ENCODE measurements at places on chromosomes 4 and X.

DNA sequence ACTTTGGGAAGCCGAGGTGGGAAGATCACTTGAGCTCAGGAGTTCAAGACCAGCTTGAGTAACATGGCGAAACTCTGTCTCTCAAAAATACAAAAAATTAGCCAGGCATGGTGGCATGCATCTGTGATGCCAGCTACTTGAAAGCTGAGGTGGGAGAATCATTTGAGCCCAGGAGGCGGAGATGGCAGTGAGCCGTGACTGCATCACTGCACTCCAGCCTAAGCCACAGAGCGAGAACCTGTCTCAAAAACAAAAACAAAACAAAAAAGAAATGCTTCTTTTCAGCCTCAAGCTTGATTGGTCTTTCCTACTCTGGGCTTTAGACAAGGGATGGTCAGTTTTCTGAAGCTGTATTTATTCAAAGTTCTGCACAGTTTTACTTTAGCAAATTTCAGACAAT, 15.8 kb upstream of the DHRSX start:
- no peak for DNase-seq

DNA sequence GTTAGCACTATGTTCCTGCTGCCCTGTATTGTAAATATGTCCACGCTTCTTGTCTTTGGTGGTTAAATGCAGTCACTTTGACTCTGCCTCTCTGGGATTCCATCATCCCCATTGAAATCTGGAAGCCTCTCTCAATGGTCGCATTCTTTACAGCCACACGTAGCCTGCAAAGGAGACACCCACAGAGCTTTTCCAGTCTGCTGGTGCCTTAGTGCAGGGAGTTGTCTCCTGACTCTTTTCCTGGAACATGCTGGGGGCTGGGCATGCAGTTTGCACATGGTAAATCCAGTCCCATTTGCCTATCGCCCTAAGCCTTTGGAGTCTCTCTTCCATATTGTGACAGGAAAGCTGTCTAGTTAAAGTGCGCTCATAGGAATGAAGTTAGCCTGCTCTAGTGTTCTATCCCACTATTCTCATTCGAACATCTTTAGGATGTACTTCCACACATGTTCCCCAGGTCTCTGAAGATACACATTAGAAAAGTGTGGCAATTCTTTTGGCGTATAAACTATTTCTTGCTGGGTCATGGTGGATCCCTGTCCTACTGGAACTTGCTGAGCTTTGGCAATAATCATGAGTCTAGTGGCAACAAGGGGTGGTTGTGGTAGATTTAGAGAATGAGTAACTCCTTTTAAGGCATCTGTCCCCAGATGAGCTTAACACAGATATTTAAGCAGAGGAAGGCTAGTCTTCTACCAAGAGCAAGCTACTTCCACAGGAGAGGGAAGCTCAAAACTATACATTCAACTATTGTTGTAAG, 33.7 kb downstream of the COQ2 start:
- DNase-seq, result no peak

DNA sequence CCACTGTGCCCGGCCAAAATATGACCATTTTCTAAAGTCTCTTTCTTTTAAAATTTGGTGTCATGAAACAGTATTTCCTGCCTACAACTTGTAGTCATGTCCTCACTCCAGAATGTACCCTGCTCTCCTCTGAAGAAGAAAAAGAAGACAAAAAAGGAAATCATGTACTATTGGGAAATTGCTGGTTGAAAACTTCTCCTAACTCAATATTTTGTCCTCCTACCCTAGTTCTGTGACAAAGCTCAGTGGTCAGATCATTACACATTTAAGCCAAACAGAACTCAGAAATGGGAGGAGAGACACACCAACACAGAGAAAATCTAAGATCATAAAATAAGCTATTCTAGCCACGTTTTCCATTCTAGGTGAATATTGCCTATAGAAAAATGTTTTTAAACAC, 127.7 kb downstream of the IRF2 start:
- no peak for DNase-seq

GRCh38 chrX:104166735-104167436, 633 bp downstream of the FAM199X start:
- no peak for DNase-seq

DNA sequence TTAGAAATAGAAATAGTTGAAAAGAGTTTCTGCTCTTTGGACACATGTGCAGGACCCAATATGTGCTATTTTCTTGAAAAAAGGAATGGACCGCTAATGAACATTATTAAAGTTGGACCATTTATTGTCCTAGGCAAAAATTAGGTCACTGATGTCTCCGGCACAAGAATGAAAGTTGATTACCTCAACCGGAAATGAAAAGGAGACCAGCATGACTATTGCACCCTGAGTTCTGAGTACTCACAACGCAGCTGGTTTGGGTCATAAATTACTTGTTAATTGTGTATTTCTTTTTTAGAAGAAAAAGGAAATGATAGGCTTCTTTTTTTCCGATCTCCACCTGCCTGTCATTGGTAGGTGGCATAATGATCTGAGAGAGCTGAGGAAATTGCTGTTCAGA, 232.7 kb downstream of the ARHGAP24 start:
- DNase-seq, result no peak

DNA sequence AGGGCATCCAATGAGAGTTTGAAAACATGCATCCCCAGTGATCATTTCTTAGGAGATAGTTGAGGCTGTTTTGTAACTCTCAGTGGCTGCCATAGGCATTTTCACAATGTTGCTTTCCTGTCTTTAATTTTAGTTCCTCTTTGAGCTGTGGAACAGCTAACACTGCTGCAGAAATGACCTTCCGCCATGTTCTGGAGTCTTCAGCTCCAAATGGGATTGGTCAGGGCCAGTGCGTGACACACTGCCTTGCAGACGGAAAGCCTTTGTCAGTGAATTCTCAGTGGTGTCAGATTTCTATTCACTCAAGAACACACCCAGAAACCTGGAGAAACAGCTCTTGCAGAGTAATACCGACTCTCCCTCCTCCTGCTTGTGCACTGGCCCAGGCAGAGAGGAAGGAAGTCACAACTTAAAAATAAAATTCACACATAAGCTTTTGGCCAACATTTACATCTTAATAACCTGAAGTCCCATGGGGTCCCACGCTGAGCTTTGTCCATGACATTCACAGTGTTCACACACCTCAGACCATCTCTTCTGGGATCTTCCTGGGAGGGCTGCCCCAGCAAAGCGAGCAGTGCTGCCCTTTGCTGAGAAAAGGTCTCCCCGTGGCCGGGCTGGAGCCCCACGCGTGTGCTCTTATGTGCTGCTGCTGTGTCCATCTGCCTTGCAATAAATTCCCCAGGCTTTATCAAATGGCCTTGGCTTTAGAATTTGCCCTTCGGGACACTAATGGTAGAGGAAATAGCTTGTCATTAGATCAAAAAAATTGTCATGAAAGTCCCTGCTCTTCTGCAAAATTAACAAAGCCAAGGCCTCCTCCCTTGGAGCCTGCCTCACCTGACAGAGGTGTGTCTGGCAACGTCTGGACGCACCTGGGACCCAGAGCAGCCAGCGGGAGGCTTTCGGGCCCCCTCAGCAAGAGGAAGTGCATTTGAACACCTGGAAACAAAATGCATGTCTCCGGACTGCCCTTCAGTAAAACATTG, 126.8 kb downstream of the IRF2 start:
- DNase-seq, result no peak

DNA sequence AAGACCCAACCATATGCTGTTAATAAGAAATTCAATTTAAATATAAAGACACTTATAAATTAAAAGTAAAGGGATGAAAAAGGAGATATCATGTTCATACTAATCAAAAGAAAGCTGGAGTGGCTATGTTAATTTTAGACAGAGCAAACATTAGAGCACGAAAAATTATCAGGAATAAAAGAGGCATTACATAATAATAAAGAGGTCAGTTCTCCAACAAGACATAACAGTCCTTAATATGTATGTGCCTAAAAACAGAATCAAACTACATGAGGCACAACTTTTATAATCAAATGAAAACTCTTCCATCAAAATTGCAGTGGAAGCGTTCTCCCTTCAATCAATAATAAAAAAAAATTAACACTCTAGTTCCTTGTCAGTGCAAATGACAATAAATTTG, 62.6 kb downstream of the ARHGEF6 start:
- no peak for DNase-seq

- DNase-seq, result no peak
Measured at GRCh38 chrX:131288738-131289511, at the start of gene IGSF1. Gene IGSF1, minus strand, starts transcription at chrX:131289306. Its CDS starts 2,632 bp downstream, at chrX:131286674.

DNA sequence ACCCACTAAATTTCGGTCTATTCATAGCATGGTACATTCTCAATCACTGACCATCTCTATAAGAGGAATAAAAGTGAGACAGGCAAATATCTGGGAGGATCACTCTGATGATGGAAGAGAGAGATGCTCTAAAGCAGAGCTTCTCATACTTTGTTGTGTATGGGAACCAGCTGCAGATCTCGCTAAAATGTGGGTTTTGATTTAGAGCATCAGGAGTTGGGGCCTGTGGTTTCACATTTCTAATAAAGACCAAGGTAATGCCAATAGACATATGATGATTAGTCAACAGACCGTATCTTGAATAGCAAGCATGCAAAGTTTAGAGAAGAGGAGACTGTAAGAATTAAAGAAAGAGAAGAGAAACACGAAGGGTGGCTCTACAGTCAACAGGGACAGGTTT, 107.4 kb upstream of the FTHL17 start:
- DNase-seq, result no peak

DNA sequence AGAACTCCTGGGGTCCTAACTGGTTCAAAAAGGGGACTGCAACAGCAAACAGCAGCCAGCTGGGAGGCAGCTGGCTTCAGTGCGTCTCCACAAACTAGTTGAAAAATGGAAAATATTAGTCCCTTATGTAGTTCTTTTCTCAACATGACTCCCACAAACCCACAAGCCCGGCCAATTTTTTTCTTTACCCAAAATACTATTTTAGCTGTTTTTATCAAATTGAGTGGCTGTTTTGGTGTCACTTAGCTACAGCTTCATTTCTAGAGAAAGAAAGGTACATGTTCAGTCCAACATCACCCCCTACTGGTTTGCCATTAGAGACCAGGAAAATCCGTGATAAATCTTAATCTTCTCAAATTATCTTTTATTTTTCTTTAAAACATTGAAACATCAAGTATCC, 97.2 kb downstream of the GUCY2F start:
- DNase-seq, result no peak

GRCh38 chr4:101419336-101420135, 72.2 kb upstream of the PPP3CA start:
- DNase-seq, result no peak

GRCh38 chrX:1170243-1170642, 42.2 kb downstream of the CRLF2 start:
- peak; percentile 15 for DNase-seq

GRCh38 chrX:125132274-125132673, 187.4 kb upstream of the TEX13C start:
- no peak for DNase-seq

DNA sequence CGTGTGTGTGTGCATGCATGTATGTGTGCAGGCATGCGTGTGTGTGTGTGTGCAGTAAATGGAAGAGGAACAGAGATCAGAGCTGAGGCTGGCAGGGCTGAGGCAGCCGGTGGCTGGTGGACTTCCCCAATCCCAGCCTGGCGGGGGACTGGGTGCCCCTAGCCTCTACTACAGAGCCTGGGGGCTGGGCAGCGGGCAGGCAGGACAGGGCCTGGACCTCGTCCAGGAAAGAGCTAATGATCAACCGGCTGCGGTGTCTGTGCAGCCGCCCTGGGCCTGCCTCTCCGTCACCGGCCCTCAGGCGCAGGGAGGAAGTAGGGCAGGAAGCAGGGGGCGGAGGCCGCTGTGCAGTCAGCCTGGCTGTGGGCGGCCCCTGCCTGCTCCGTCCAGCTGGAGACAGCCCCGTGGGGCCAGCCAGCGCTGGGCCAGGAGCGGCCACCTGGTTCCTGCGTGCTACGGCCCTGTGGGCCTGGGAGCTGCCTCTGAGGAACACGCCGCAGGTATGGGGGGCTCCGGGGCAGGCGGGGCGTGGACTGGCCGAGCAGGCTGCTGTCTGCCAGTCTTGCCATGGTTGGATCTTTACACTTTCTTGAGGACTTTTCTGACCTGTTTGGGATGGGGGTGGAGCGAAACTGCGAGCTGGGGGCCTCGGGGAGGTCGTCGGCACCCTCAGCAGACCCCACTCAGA, at the start of gene SH3TC1:
Gene SH3TC1, plus strand, starts transcription at position 385 of the 688 bp plus-strand sequence. CDS start 5,905 bp downstream, outside the sequence.
- peak; percentile 92 for DNase-seq

- no peak for DNase-seq
Measured at GRCh38 chr4:76210452-76210851, 3.2 kb downstream of the SCARB2 start.

GRCh38 chrX:72306085-72306801, 529 bp upstream of the CITED1 start:
- DNase-seq, result no peak

DNA sequence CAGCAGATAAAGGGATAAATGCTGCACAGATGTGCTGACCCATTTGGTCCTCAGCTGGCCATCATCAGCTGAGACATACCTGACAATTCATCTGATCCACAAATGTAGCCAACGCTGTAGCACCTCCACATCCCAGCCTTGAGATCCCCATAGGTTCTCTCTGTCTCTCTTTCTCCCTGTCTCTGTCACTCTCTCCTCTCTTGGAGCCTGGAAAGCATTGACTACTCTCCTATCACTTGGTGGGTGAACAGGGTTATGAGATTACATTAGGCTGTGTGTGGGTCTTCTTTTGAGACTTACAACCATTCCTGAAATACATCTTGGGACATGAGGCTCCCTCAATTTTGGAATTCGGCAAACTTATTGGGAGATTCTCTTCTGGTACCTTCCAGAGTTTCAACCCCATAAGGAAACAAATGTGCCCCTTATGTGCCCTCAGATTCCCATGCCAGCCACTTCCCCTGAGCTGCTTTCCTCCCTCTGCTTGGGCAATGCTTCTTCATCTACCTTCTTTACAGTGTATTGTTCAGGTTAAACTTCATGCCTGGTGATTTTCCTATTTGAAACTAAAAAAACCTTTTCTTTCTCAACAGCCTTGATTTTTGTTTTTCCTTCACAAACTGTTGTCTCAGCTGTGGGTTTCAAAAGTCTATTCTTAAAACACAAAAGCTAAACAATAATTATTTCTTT, 29.1 kb upstream of the FGF2 start:
- DNase-seq, result no peak

GRCh38 chrX:109709129-109709631, 23.9 kb downstream of the ACSL4 start:
- DNase-seq, result no peak

GRCh38 chr4:126784966-126785580, 847.7 kb upstream of the INTU start:
- no peak for DNase-seq

- DNase-seq, result no peak
Measured at GRCh38 chrX:124679199-124679598, 332.8 kb downstream of the SH2D1A start.

GRCh38 chr4:183284965-183285364, 35.1 kb downstream of the CLDN22 start:
- no peak for DNase-seq

DNA sequence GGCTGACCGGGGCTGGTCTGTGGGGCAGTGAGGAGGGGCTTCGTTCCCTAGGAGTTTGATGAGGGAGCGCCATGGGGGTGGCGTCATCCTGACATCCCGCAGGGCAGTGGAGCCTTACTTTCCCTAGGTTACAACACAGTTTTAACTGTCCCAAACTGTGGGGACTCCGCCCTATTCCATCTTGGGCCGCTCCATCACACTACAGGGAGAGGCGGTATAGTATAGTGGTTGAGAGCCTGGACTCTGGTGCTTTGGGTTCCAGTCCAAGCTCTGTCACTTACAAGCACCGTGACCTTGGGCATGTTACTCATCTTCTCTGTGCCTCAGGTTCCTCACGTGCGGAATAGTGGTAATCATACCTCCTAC, 44.2 kb downstream of the ZNF185 start:
- no peak for DNase-seq

GRCh38 chr4:102799816-102800215, 27.5 kb downstream of the UBE2D3 start:
- DNase-seq, result no peak

GRCh38 chr4:45316257-45316656, 589.9 kb upstream of the GNPDA2 start:
- no peak for DNase-seq

- DNase-seq, result no peak
Measured at GRCh38 chrX:12440246-12440645, 302.0 kb downstream of the FRMPD4 start.

Data from ascending aorta (tissue), 2 donors.